ENCODE measurements at places on chromosomes 12 and 14.
A peak's percentile ranks its signal among the peaks of the same experiment; 100 is the strongest.

GRCh38 chr12:44847888-44848702 lies 28.0 kb downstream of the NELL2 start:
- peak; percentile 32 for DNase-seq

DNA sequence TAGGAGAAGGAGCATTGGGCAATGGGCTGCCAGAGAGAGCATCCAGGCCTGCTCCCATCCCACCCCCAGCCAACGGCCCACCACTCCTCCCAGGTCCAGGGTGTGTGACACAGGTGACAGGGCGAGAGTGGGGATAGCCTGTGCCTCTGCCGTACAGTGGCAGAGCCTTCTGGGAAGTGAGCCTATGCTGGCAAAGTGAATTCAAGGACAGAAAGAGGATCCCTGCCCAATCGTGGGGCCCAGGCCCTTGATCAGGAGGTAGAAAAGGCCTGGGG lies 553 bp upstream of the KRT79 start:
- no peak for DNase-seq

DNA sequence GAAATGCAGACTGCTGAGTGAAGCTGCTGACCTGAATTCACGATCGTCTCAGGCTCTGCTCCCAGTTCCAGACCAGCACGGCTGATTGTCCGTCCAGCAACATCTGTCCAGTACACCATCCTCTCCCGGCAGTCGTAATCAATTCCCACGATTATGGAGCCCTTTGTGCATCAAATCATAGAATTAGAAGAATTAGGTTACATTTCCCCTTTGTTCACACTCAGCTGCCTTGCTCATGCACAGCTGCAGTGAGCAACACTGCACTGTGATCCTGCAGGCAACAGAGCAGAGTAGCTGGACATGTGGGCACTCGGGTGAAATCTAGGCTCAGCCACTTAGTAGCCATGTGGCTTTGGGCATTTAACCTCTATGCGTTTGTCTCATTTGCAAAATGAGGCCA lies 22.2 kb downstream of the RTRAF start:
- DNase-seq: no peak

DNA sequence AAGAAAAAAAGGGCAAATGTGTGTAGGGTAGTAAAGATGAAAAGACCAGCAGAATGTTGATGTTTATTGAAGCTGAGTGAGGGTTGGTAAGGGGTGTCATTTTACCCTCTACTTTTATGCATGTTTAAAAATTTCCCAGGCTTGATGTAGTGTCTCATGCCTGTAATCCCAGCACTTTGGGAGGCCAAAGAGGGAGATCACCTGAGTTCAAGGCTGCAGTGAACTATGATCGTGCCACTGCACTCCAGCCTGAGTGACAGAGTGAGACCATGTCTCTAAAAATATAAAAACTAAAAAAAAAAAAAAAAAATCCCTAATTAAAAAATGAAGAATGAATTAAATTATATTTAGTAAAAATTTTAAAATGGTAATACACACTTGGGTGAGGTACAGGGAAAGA lies 8.5 kb downstream of the SEL1L start:
- DNase-seq: no peak

GRCh38 chr12:56271031-56271430 lies 4.3 kb downstream of the COQ10A start:
- no peak for DNase-seq

DNA sequence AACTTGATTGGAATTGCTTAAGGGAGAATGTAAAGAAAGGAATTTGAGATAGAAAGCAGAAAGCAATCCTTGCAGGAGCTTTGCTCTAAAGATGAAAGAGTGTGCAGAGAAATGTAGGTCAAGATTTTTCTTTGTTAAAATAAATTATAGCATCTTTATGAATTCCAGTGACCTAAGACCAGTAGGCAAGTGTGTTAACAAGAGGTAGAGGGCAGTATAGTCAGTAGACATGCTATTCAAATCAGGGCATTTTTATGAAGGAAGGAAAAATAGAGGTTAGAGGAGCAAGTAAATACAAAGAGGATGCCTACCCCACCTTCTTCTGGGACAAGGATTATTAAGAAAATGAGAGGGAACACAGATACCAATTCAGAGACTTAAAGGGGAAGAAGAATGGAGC lies 148.5 kb downstream of the PLCZ1 start:
- no peak for DNase-seq

GRCh38 chr14:104932676-104933631 lies 8.3 kb downstream of the PLD4 start:
- peak; percentile 77 for DNase-seq

DNA sequence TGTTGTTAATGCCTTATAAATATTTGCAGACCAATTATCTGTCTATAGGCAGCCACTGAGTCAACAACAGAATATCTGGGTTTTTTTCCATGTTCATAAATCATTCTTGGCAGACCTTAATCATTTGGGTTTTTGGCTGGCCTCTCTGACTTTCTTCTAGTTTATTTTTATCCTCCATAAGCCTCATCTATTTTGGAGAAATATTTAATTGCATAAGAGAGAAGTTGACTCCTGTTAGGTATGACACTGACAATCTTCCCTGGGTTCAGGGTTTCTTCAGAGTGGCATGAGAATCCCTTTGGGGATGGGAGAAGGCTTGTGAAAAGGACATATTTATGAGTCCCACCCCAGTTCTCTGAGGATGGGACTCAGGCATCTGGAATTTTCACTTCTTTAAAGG lies 299.8 kb downstream of the NRXN3 start:
- DNase-seq: no peak

DNA sequence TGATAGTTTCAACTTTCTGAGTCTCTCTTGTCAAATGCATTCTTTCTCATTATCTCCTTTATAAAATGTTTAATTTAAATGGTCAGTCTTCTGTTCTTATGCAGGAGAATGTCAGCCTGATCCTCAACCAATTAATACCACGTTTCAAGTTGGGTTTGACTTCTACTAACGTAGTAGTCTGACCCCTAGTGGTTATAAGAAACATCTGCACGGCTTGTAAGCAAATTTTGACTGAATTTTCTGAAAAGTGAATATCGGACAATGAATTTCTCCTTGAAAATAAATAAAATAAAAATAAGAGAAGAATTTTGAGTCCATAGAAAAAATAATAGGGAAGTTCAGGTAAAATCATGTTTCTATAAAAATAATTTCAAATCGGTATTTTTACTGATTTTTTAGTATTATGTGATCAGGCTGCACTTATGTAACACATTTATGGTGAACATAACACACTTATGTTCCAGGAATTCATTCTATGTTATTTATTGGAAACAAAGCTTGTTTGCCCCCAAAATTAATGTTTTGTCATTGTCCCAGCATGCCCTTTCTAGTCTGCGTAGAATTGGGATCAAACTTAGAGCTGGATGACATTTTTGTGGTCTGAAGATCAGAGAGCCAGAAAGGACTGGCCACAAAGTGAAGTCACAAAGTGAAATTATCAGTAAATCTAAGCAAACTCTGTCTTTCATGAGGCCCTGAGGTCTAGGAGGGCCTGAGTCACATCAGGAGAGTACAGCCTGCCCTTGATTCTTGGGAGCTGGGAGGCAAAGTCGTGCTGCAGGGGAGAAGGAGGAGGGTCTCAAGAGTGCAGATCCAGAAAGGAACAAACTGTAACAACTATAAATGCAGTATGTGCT lies 101.2 kb upstream of the STXBP6 start:
- DNase-seq: no peak

DNA sequence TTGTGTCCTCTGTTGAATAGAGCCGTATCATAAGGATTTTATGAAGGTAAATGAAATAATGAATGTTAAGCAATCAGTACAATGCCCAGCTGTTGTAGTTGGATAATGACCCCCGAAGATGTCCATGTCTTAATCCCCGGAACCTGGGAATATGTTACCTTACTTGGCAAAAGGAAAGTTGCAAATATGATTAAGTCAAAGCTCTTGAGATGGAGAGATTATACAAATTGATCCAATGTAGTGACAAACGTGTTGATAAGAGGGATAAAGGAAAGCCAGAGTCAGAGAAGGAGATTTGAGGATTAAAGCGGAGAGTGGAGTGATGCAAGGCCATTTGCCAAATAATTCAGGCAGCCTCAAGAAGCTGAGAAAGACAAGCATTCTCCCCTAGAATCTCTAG lies 19.2 kb upstream of the MGAT4C start:
- no peak for DNase-seq

DNA sequence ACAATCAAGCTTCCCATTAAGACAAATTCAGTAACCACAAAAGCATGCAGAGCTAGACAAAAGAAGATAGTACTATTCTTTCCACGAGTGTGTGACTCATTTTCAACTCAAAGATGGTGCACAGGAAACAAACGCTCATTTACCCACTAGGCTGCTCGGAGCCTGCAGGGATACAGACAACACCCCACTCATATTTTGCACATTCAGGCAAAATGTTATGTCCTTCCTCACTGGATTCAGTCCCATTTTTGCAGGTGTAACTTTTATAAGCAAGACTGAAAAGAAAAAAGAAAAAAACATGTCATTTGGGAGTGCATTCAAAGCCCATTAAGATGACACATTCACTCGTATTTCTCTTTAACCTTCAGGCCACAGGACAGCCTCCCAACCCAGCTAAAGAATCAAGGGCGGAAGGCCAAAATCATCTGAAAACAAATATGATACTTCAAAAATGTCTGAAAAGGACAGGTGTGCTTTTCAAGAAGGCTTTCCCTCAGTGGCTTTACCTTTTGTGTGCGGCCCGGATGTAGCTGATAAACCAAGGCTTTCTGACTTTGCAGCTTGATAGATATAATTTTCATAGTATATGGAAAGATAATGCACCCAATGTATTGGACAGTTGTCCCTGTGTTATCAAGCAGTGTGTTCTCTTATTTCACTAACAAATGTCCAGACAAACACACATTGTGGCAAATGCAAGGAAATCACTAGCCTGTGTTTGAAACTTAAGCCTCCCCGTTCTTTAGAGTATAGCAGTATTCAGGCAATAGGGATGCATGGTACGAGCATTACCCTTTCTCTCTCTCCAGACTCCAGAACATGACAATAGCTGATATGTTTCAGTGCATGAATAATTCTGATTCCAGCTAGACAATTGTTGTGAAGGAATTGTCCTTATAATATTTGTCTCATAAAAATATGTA lies 147.8 kb upstream of the KRR1 start:
- no peak for DNase-seq

DNA sequence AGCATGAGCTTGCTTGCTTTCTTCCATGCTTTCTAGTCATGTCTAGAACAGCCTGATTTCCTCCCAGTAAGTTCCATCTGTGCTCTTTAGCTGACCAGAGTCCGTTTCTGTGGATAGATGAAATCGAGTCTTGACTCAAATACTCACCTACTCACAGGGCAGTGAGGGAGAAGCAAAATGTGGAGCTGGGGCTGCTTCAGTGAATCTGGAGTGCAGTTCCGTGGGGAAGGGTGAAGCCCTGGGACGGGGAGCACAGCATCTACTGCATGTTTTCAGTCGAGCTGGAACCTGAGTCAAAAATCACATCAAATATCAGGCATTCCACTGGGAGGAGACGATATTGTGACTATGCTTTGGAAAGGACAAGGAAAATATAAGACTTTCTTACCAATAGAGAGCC lies 70.3 kb upstream of the PRMT8 start:
- no peak for DNase-seq

DNA sequence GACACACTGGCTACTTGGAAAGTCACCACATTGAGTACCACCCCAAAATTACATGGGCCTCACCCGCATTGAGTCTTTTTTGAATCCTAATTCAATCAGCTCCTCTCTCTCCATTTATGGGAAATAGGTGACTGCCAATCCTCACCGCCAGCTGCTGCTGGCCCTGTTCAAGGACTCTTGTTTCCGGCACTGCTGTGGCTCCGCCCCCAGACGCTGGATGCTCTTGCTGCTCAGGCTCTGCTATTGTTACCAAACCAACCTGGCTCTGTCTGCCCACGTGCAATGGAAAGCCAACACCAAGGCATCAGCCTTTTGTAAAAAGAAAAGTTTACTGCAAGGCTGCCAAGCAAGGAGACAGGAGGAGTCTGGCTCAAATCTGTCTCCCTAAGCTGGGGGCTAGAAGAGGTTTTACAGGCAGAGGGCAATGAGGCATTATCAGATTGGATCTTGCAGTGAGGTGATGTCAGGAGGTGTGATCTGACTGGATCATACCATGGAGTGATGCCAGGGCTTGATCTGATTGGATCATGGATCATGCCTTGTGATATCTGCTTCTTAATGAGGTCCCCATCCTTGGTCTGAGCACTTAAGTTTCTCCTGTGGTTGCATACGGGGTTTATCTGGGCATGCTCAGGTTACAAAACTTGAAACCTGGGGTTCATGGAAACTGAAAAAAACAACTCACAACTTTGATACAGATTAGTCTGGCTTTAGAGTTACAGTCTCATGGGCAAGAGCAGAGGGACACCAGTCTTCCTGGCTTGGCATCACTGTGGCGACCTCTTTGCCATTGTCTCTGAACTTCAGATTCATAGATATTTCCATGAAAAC lies 117.1 kb upstream of the SLC35F4 start:
- DNase-seq: no peak

DNA sequence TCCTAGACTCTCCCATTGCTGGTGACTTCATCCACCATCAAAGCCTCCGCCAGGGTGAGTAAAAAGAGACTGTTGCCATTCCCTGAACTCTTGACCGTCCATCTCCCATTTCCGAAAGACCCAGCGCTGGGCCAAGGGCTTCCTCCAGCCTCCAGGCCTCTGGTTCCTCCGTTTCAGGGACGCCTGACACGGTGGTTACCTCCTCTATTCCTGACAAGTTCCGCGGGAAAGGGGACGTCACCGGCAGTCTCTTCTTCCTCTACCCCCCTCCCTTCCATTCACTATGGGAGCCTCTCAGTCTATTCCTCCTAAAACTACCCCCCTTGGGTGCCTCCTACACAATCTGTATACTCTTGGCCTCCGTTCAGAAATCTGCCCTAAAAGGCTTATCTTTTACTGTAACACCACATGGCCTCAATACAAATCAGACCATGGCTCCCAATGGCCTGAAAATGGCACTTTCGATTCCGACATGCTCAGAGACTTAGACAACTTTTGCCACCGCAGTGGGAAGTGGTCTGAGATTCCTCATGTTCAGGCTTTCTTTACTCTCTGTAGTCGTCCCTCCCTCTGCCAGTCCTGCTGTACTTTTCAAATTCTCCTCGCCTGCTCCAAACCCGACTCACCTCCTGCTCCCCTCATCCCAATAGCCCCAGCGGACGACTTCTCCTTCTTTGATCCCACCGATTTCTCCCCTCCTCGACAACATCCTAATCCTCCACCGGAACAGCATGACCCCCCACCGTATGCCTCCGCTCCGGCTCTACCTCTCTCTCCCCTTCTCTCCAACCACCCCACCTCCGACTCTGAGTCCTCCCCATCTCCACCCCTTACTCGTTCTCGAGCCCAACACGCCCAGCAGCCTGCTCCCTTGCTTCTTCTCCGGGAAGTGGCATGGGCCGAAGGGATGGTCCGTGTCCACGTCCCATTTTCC lies 70.4 kb downstream of the MOK start:
- no peak for DNase-seq

GRCh38 chr14:24068711-24069410 lies 2.5 kb upstream of the CPNE6 start:
- DNase-seq: no peak

GRCh38 chr12:127600211-127600610 lies 666.8 kb upstream of the TMEM132C start:
- DNase-seq: no peak

DNA sequence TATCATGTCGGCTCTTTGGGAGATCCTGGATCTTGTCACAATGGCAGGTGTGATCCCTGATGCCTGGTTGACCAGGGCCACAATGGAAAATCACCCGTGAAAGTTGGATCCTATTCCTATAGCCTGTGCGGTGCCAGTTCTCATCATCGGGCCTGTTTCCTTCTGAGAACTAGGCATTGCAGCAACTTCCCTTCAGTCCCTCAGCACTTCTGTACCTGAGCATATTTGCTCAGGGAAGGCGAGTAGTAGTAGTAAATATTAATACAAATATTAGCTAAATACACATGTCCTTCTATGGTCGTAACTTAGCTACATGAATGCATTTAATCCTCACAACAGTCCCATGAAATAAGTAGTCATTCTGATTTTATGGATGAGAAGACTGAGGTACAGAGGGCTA lies 22.1 kb upstream of the TAMALIN start:
- DNase-seq: no peak

Measured in activated T-helper 1 cell treated with anti-CD3 and anti-CD28 coated beads, Interleukin-2, amount 50 U/mL, for 16 hours (primary cell).